Prostate gland (tissue), 2 donors: ENCODE measurements at places on chromosomes 16 and 17. TPM values are rescaled to one million over a fixed set of nuclear protein-coding genes. Genes with fewer than 3 reads are reported as not detected.

- H3K27ac ChIP-seq, result no peak overlapping the region
- no peak for DNase-seq
- no peaks in the 10 kb centered on the region for H3K27me3 ChIP-seq
Observed at GRCh38 chr17:66351701-66352100, 49.3 kb downstream of the PRKCA start.

DNA sequence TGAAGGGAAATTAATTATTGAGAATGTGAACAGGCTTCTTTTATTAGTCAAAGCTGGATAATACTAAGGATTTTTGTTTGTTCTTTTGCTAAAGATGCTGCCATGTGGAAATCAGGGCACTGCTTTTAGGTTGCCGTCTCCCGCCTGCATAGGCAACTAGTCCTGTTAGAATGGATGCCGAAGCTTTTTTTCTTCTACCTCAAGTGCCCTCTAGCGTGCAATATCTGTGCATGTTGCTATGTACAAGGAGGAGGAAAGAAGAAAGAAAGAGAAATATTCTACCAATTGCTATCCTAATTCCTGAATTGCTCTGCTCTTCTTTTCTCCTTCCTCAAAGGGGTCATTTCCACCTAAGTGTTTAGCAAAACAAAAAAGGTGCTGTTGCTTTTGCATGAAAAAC lies 5.2 kb upstream of the CDH8 start:
- no peak overlapping the region for H3K4me3 ChIP-seq
- peaks cover 9% of the 10 kb centered on the region for H3K27me3 ChIP-seq
- H3K27ac ChIP-seq, result no peak overlapping the region
- DNase-seq, result no peak
- H3K36me3 ChIP-seq, result no peaks in the 10 kb centered on the region
- no peaks in the 10 kb centered on the region for H3K4me1 ChIP-seq

Gene DCTN5
- 63.6 TPM for total RNA-seq

DNA sequence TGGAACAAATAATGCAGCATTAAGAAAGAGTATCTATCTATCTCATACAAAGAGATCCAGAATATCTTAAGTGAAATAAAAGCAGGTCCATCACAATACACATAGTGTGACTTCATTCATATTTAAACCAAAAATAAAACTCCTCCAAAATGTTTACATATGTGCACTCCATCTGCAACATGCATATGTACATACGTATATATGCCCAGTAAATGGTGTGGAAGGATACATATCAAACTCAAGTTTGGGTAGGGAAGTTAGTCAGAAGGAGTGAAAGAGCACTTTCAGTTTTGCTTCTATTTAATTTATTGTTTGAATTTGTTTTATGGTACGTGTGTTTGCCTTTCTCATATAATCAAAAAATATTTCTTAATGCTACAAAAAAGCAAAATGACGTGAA lies 12.0 kb upstream of the ADAT1 start:
- H3K27me3 ChIP-seq, result no peaks in the 10 kb centered on the region
- no peaks in the 10 kb centered on the region for H3K4me1 ChIP-seq
- no peak for DNase-seq
- no peak overlapping the region for H3K27ac ChIP-seq

Gene B4GALNT2
- total RNA-seq, result not detected

GRCh38 chr16:66714062-66714461 lies 17.5 kb upstream of the CMTM4 start:
- no peak for DNase-seq
- H3K36me3 ChIP-seq, result no peaks in the 10 kb centered on the region
- H3K27ac ChIP-seq, result no peak overlapping the region
- no peaks in the 10 kb centered on the region for H3K27me3 ChIP-seq

DNA sequence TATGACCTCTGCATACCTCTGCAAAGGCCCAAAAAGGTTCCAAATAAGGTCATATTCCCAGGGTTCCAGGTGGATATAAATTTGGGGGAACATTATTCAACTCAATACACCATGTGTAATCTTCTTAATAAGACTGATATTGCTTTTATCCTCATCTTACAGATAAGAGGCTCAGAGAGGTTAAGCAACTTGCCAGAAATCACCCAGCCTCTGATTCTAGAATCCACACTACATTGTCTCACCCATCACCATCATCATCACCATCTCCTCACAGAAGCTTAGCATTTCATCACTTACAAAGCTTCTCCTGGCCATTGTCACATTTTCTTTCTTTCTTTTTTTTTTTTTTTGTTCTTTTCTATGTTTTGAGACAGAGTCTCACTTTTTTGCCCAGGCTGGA lies 15.4 kb upstream of the KIFC3 start:
- H3K4me1 ChIP-seq, result no peaks in the 10 kb centered on the region
- no peaks in the 10 kb centered on the region for H3K27me3 ChIP-seq
- no peaks in the 10 kb centered on the region for H3K36me3 ChIP-seq
- no peak overlapping the region for H3K4me3 ChIP-seq

- H3K4me3 ChIP-seq, result no peak overlapping the region
- H3K4me1 ChIP-seq, result no peaks in the 10 kb centered on the region
- no peak for DNase-seq
- no peaks in the 10 kb centered on the region for H3K36me3 ChIP-seq
- H3K27me3 ChIP-seq, result no peaks in the 10 kb centered on the region
Observed at GRCh38 chr16:73317321-73317857, 269.5 kb upstream of the ZFHX3 start.

GRCh38 chr16:24255456-24256371 lies at the start of gene CACNG3:
Gene CACNG3 (plus strand): TSS chr16:24256335. CDS start chr16:24256755, 420 bp downstream.
- H3K27ac ChIP-seq, result no peak within 1 kb of the TSS
- DNase-seq, result peak; percentile 7
- H3K36me3 ChIP-seq, result no peaks in the 10 kb centered on the region
- peaks cover 4% of the 10 kb centered on the region for H3K27me3 ChIP-seq

Gene PIK3R6
- 2.6 TPM for total RNA-seq

DNA sequence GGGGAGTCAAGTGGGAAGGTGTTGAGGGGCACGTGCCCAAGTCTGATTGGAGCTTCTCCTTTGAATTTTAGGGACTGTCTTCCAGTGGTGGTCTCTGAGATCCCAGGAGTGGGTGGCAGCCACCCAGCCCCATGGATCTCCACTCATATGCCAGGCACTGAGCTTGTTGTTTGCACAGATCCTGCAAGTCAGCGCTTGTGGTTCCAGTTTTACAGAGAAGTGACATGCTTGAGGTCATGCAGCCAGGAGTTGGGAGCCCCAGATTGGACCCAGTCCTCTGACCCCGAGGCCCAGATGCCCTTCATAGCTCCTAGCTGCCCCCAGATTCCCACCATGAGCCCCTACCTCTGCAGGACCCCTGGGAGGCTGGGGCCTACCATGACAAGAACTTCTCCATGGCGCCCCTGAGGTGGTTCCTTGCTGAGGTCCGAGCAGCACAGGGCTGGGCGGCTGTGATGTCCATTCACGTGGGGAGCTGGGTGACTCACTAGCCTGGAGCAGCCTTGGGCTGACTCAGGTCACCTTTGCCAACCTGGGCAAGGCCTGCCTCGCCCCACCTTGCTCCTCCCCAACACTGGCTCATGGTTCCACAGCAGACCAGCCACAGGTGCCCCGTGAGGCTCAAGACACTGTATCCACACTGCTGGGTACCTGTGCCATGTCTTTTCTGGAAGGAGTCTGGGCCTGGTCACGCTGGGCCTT lies 47.4 kb downstream of the RAI1 start:
- no peak overlapping the region for H3K4me3 ChIP-seq
- no peak for DNase-seq
- peaks cover 24% of the 10 kb centered on the region for H3K4me1 ChIP-seq
- no peaks in the 10 kb centered on the region for H3K36me3 ChIP-seq
- peak overlapping the region; percentile 76 for H3K27ac ChIP-seq
- H3K27me3 ChIP-seq, result no peaks in the 10 kb centered on the region

GRCh38 chr16:56226845-56227525 lies 35.7 kb downstream of the GNAO1 start:
- no peak for DNase-seq
- no peak overlapping the region for H3K4me3 ChIP-seq
- H3K4me1 ChIP-seq, result no peaks in the 10 kb centered on the region
- no peaks in the 10 kb centered on the region for H3K36me3 ChIP-seq
- no peak overlapping the region for H3K27ac ChIP-seq

DNA sequence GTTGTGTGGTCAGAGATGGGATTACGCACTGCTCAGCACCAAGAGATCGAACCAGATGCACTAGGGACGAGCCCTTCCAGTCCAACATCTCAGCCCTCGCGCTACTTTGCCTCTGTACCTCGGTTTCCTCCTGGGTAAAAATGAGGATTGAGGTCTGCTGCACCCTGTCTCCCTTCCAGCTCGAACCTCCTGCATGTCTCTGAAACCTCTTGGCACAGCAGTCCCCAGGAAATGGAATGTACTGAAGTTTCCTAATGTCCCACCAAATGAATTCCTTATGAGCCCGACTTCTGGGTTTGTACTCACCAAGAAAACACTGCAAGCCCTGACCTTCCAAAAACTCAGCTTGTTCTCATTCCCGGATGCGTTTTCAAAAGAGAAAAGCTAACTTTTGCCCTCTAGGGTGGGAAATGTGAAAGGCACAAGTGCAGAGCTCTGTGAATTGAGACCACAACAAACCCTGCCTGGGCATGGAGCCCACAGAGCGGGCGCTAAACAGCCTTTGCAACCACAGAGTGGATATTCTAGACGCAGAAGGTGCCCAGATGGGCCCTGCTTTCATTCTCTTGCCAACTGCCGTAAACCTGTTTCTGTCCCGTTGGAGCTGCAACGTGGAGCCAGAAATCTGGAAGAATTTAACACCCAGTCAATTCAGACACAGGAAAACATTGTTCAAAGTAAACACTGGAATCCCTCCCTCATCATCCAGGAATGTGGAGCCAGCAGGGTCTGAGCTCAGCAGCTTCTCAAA lies 10.3 kb downstream of the CDRT4 start:
- H3K27ac ChIP-seq, result peak overlapping the region; percentile 42
- H3K4me1 ChIP-seq, result peaks cover 5% of the 10 kb centered on the region
- H3K27me3 ChIP-seq, result no peaks in the 10 kb centered on the region
- no peak for DNase-seq

Gene C1QTNF1
- total RNA-seq, result 16.3 TPM

Gene CTRB2
- total RNA-seq, result not detected

DNA sequence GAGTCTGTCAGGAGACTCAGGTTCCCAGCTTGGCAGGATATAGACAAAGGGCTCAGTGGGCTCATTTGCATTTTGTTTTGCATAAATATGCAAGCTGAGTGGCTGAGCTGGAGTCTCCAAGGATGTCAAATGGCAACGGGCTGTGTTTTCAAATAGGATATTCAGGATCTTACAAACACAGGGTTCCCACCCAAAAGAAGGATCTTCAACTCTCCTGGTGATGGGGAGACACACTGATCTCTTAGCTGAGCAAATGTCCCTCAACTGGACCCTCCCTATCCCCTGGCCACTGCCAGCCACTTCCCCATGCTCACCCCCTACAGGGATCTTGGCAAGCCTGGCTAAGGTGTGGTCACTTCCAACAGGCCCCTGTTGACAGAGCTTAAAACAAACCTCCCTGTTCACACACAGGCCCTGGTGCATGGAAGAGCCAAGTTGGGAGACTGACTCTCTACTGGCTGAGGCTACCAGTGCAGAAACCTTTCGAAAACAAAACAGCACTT lies 61.6 kb downstream of the SOX9 start:
- H3K4me3 ChIP-seq, result no peak overlapping the region
- DNase-seq, result peak; percentile 47
- peaks cover 2% of the 10 kb centered on the region for H3K4me1 ChIP-seq
- peak overlapping the region; percentile 45 for H3K27ac ChIP-seq
- H3K36me3 ChIP-seq, result no peaks in the 10 kb centered on the region
- no peaks in the 10 kb centered on the region for H3K27me3 ChIP-seq

Gene PLA2G15
- total RNA-seq, result 39.5 TPM

DNA sequence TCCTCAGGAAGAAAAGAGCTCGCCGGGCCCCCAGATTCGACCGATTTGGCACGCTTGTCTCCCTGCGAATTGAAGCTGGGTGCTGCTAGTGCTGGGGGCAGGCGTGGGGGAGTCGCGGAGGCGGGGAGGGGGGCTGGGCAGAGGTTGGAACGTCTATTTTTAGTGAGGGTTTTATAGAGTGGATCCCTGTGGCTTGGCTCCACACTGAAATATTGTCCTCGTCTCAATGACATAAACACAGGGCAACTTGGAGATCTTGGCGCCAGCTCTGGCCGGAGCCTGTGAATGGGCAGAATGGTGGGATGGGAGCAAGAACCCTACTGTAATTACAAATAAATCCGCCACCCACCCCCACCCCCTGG lies 15.7 kb upstream of the NOG start:
- H3K4me3 ChIP-seq, result no peak overlapping the region
- H3K27ac ChIP-seq, result no peak overlapping the region
- no peaks in the 10 kb centered on the region for H3K4me1 ChIP-seq

DNA sequence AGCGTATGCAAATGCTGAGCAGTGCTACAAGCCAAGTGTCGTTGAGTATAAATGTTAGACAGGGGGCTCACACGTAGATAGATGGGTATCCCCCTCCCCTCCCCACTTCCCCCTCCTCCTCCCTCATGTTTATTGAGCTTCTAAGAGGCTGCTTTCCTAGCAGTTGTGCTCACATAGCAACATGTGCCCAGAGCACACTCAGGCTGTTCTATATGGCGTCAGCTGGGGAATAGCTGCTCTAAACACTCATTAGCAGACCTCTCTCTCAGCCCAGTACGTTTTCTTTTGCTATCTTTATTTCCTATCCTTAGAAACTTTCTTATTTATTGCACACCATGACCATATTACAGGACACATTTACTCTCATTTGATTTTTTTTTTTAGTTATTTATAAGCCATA lies 1.8 kb downstream of the KCNJ2 start:
- peak overlapping the region; percentile 24 for H3K27ac ChIP-seq
- no peaks in the 10 kb centered on the region for H3K4me1 ChIP-seq
- no peak for DNase-seq
- H3K36me3 ChIP-seq, result no peaks in the 10 kb centered on the region
- no peaks in the 10 kb centered on the region for H3K27me3 ChIP-seq
- no peak overlapping the region for H3K4me3 ChIP-seq

Gene CD300LB
- 0.64 TPM for total RNA-seq

DNA sequence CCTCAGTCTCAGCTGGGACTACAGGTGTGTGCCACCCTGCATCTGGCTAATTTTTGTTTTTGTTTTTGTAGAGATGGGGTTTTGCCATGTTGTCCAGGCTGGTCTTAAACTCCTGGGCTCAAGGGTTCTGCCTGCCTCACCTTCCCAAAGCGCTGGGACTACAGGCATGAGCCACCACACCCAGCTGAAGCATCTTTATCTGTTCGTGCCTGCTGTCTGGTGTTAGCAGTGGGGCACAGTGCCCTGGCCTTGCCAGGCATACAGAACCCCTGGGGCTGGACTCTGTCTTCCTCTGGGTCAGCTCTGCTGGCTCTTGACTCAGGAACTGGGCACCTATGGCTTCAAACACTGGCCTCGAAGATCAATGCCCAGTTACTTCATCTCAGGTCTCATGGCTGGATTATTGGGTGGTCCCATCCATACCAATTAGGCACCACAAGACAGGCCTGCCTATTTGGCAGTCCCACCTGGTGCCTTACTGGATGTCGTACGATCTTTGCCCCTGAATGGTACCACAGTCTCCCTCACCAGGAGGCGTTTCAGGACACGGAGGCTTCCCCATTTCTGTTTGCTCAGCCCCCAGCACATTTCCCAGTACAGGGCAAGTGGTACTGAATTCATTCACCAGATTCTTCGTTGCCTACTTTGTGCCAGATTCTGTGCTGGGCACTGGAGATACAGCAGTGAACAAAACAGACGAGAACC lies 99.3 kb downstream of the RAB11FIP4 start:
- no peak overlapping the region for H3K27ac ChIP-seq
- no peaks in the 10 kb centered on the region for H3K4me1 ChIP-seq
- DNase-seq, result no peak
- H3K36me3 ChIP-seq, result no peaks in the 10 kb centered on the region
- no peak overlapping the region for H3K4me3 ChIP-seq

Gene ARSG
- total RNA-seq, result 1.5 TPM

Gene MYBBP1A
- total RNA-seq, result 71.2 TPM
